ENCODE measurements at places on chromosomes 6 and 20.

DNA sequence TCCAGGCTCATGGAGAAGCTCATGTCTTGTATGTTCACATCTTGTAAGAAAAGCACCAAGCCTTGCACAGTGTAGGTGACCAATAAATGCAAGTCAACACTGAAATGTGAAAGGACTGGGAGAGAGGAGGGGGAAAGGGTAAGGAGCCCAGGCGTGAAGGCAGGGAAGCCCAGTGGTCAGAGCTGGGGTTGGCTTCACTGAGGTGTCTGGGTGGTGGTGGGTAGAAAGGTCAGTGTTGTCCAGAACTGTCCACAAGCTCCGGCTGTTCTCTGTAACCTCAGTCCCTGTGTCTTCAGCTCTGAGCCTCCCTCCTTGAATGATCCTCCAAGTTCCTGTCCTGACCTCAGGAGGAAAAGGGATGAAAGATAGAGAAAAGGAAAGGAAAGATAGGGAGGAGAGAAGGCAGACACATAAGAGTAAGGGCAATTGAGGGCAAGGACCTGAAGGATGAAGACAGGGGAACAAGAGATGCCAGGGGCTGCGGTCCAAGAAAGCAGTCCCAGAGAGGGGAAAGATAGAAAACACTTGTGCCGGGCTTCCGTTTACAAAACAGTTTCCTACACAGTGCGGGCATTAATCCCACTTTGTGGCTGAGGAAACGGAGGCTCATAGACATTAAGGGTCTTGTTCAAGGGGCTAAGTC lies 2.4 kb upstream of the TNXB start:
- DNase-seq: no peak

- DNase-seq: no peak
These were observed 1127.0 kb upstream of the MAP3K7 start for GRCh38 chr6:91713911-91714310.

DNA sequence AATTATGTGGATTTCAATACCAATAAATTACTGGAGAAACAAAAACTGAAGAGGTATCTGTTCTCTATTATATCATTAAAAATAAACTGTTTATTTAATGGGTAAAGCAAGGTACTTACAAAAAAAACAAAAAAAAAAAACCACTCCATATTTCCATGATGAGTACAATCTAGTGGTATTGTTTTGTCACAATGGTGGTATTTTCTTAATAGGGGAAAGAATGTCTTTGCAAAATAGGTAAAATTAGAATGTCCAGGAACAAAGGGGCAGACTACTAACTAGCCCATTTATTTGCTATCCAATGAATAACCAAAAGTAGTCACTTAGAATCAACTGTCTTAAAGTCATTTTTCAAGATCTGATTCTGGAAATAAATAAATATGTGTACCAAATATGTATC lies 92.0 kb downstream of the ARHGAP18 start:
- DNase-seq: no peak

DNA sequence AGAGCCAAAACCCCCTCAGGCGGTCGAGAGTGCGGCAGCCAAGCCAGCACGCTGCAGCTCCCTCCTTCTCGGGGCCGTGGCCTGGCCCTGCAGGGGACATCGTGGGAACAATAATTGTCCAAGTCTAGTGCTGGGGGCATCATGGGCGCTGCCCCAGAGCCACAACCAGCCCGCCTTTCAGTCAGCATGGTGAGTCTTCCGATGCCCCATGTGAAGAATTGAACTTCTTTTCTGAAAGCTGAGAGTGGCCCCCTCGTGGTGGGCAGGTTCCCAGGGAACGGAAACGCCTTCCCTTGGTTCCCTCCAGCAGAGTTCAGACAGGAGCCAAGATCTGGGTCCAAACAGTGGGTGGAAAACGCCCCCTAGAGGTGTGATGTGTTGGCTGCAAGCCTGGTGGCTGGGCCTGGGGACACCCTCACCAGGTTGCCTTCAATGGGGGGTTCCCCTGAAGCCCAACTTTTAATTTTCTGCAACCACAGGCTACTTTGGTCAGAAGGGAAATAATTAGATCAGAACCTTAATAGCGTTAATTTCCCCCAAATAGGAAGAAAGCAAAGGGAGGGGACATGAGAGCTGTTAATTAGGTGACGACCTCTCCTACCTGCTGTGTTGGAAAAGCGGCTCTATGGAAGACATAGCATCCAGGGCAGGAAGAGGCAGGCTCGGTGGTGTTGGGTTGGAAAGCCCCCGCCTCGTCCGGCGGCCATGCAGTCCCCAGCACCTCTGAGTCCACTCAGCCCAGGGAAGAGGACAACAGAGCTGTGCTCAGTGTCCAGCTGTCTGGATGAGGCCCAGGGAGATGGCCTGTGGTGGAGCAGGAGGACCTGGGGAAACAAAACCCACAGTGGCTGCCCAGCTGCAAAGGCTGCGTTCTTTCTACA lies 4.7 kb upstream of the MRGBP start:
- DNase-seq: peak; percentile 60

GRCh38 chr20:3935295-3935955 lies 46.2 kb downstream of the PANK2 start:
- DNase-seq: no peak

DNA sequence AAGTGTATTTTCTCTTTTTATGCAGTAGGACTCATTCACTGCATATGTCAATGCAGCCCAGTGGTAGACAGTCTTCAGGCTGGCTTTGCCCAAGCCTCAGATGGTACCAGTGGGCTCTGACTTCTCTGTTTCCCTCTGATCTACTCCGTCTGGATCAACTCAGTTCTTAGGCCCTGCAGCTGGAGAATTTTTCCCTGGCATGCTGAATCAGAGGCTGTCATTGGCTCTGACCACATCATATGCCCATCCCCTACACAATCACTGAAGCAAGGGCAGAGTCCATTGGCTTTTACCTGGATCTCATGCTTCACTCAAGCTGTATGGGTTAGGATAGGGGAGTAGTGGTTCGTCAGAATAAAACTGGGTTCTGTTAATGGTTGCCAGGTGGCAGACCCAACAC lies 57.8 kb downstream of the KIZ start:
- no peak for DNase-seq

DNA sequence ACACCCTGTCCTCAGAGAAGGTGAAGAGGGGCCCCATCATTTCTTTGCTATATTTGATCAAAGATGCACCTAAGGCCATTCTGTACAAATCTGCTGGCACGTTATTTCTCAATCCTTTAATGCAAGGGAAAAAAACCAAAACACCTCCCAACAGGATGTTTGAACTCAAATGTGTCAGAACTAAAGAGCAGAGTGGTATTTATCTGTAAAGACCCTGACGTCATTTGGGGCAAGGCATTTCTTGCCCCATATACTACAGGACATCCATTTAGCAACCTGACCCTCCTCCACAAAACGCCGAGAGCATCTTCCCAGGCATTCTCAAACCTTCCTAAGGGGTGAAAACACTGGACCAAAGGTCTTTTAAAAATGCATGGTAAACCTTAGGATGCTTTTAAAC lies 50.8 kb downstream of the ZMYND8 start:
- no peak for DNase-seq

- no peak for DNase-seq
These were observed 42.7 kb upstream of the ZNF831 start for GRCh38 chr20:59120919-59121318.

- DNase-seq: no peak
These were observed 146.2 kb downstream of the TBX18 start for GRCh38 chr6:84618046-84618752.

GRCh38 chr20:36468149-36469000 lies 72.9 kb upstream of the MYL9 start:
- DNase-seq: no peak

DNA sequence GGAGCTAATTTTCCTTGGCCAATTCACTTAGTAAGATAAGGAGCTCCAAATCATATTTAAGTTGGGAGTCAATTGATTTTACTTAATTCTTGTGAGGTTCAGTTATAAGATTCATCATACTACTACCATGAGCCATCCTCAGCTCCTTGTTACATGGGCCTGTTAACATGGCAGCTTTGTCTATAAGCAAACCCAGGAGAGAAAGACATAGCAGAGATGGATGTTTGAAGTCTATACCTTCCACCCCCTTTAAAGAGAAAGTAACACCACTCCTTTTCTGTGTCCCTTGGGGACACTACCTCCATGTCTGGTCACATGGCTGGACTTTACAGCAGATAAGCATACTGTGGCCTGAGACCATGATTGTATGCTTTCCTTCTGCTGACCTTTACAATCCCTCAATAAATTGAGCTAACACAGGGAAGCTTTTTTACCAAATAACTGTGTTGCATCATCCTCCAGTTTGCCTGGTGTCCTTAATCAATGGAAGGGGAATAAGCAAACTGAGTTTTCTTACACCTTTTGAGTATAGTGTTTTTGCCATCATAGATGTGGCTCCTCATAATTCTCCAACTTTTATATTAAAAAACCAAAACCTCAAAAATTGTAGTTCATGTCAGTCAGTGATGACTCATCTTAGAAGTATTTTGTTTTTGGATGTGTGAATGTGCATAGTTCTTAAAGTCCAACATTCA lies 9.8 kb upstream of the ZNFX1 start:
- DNase-seq: no peak

GRCh38 chr6:108441141-108441540 lies 119.6 kb upstream of the FOXO3 start:
- DNase-seq: no peak

DNA sequence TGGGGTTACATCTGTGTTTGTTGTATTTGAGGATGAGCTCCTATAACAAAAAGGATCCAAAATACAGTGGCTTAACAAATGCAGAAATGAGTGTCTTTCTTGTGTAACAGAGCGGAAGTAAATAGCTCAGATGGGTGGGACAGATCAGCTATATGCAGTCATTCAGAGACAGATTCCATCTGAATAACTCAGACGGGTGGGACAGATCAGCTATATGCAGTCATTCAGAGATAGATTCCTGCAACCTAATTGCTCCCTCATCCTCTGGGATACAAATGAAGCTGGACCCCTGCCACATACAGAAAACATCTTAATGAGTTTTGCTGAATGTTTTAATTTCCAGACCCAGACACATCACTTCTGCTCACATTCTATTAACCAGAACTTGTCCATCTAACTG lies 332.3 kb downstream of the BCKDHB start:
- DNase-seq: no peak

GRCh38 chr20:48393737-48394314 lies 434.0 kb downstream of the PREX1 start:
- no peak for DNase-seq

GRCh38 chr20:18913701-18914100 lies 100.1 kb downstream of the SCP2D1 start:
- DNase-seq: no peak

- no peak for DNase-seq
These were observed 85.1 kb downstream of the NCOA3 start for GRCh38 chr20:47586649-47587294.

- no peak for DNase-seq
These were observed 106.2 kb downstream of the ERMARD start for GRCh38 chr6:169857343-169858292.

DNA sequence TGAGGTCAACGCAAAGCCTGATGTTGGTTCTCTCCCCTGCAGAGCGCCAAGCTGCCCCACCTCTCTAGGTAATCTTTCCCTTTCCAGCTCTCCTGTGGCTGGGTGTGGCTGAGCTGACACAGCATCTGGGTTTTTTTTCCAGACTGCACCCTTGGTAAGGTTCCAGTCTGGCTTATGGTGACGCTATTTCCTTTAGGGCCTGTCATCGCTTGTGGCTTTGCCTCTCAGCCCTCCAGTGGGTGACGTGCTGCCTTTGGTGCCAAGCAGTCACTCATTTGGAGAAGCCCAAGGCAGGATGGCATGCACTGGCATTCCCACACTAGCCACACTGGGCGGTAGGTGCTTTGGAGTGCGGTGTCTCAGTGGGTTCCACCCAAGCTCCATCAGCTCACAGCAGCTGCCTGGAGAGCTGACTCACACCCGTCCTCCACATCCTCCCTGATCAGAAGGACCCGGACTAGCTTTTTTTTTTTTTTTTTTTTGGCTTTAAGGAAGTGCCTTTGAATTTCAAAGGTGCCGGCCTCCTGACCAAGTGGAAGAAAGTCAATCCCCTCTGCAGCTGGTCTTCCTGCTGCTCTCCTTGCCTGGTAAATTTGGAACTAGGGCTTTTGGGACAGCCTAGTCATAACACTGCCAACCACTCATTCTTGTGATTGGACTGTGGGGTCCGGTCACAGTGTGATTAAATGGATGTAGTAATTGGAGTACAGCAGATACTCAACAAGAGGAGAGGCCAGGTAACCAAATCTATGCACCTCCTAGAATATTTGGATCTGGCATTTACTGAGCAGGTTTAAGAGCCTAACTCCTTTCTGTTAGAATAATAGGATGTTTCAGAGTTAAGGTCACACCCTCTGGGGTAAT lies 153.6 kb downstream of the CD83 start:
- peak; percentile 10 for DNase-seq

- DNase-seq: no peak
These were observed 71.9 kb downstream of the NCOA3 start for GRCh38 chr20:47573559-47573958.

GRCh38 chr6:15722731-15723130 lies 59.9 kb upstream of the DTNBP1 start:
- no peak for DNase-seq
